ENCODE measurements at places on chromosomes 16 and 17.
A peak's percentile ranks its signal among the peaks of the same experiment; 100 is the strongest.

DNA sequence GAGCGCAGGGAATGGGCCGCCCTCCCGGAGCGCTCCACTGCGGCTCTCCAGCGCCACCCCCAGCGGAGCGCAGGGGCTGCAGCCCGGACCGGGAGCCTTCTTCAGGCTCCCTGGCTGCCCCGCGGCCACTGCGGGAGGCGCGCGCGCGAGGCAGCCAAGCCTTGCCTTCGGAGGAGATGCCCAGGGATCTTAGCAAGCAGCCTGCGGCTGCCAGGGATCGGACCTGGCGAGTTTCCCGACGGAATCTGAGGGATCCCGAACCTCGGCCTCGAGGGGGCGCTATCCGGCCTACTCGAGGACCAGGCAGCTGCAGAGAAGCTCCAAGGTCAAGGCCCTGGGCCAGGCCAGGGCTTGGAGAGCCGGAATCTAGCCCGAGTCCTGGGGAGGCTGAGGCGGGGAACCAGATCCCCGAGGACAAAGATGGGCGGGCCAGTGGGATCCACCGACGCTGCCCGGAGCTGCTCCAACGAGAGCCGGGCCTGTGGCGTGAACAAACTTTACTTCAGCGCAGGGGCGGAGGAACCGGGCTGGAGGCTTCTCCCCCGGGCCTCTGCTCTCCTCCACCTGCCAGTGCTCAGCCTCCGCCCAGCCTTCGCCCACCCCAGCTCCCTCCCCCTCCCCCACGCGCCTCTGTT, at the start of gene IRX6:
Gene IRX6 (plus strand): TSS at position 567 of the 635 bp plus-strand sequence. CDS start 889 bp downstream, outside the sequence.
- DNase-seq: peak; percentile 76

GRCh38 chr17:48484256-48484655, 46.6 kb downstream of the HOXB1 start:
- no peak for DNase-seq

- no peak for DNase-seq
Measured at GRCh38 chr17:80261159-80261894, 675 bp downstream of the RNF213 start.

DNA sequence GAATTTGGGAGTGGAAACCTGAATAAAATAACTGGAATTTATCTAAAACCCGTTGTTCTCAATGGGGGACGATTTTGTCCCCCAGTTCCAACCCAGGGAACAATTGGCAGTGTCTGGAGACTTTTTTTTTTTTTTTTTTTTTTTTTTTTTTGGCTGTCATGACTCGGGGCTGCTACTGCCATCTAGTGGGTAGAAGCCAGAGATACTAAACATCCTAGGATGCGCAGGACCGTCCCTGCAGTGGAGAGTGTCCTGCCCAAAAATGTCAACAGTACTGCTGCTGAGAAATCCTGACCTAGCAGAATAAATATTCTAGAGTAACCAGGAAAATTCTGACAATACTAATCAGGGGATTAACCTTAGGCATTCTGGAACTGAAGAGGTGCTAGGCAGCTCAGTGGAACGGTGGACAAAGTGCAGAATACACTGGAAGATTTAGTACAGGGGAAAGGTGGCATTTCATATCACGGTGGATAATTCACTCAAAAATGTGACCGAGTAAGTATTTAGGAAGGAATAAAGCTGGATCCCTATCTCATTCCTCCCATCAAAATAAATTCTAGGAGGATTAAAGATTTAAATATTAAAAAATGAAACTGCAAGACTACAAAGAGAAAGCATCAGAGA, 107.6 kb downstream of the SPECC1 start:
- DNase-seq: no peak

GRCh38 chr17:4229627-4230541, 33.9 kb downstream of the ANKFY1 start:
- no peak for DNase-seq

DNA sequence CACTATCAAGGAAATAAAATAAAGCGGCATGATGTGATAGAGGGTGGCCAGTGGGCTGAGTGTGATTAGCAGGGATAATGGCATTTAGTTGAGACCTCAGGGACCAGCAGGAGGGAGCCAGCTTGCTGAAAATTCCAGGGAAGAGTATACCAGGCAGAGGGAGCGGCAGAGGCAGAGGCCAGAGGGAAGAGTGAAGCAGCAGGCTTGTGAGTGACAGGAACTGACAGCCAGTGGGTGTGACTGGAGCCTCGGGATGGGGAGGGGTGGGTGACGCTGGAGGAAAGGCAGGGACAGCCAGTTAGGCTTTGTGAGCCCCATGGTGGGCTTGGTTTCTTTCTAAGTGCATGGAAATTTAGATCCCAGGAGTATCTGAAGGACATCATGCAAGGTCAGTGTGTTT, 209.7 kb upstream of the CACNG3 start:
- no peak for DNase-seq

DNA sequence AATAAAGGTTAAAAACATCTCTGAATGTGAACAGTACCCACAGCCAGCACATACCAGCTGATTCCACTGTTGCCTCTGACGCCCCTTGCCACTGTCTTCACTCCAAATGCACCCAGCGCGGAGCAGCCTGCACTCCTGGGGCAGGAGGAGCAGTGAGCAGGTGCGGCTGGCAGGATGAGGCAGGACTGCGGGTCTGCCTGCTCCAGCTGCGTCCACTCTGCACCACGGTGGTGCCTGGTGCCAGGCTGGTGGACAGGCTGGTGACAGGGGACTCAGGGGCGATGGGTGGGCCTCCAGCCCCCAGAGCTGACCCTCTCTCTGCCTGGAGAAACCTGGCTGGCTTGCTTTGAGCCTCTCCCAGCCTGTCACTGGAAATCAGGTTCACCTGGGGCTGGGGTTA, 9.4 kb downstream of the RAB40B start:
- no peak for DNase-seq

- DNase-seq: no peak
Measured at GRCh38 chr17:69898601-69899000, 176.4 kb upstream of the KCNJ16 start.

GRCh38 chr17:82959242-82959930, 119.6 kb upstream of the ZNF750 start:
- DNase-seq: peak; percentile 55

DNA sequence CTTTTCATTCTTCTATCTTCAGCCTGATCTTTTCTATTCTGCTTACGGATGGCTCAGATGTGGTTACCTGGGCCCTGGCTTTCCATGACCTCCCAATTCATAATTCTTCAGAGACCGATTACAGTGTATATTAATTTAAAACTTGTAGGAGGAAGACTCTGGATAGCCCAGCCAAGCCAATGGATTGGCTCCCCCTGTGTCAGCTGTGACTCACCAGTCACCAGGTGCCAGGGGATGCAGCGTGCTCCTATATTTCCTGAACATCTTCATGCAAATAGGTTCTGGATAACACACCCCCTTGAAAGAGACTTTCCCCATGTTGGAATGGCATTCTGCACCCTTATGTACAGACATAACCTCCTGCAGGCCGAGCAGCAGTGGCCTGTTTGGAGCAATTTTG, 208.3 kb upstream of the WSCD1 start:
- no peak for DNase-seq

GRCh38 chr16:1363501-1364041, 11.8 kb downstream of the GNPTG start:
- no peak for DNase-seq

DNA sequence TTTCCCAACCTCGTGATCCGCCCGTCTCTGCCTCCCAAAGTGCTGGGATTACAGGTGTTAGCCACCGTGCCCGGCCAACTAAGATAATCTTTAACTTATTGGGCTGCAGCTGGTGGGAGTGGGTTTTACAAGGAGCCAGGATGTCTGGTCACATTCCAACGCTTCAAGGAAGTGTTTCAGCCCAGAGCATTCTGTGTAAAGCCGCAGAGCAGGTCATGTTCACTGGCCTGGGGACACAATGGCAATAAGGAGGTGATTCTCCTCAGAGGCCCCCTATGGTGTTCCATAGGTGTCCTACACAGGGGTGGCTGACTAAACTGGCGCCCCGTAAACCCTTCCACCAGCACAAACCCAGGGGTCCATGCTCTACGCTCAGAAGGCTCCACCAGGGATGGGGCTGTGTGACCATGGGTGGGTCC, 1.2 kb downstream of the QPRT start:
- no peak for DNase-seq

GRCh38 chr16:56192635-56192945, 1.3 kb downstream of the GNAO1 start:
- no peak for DNase-seq

GRCh38 chr16:59605706-59606105, 871.6 kb upstream of the GOT2 start:
- no peak for DNase-seq

- DNase-seq: no peak
Measured at GRCh38 chr17:82297280-82297713, 20.1 kb downstream of the CD7 start.

DNA sequence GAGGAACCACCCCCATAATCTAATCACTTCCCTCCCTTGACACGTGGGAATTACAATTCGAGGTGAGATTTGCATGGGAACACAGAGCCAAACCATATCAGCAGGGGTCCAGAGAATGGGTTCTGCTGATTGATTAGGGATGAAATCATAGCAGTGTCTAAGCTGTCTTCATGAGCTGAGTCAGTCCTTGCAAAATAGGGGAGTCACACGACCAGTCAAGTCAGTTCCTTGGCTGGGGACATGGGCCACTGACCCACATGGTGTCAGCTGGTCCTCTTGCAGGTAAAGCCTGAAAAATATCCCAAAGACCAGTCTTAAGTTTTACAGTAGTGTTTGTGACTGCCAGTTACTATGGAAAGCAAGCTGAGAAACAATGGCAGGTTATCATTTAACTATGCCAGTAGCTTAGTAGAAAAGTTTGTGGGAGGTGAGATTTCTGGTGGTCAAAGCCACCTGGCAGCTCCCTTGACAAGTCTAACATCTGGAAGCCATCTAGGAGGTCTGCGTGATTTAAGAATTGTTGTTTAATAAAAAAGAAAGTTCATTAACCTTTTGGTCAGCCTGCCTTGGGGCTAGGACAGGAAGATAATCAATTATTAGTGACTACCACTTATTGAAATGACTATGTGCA, 15.7 kb upstream of the ATF7IP2 start:
- no peak for DNase-seq

DNA sequence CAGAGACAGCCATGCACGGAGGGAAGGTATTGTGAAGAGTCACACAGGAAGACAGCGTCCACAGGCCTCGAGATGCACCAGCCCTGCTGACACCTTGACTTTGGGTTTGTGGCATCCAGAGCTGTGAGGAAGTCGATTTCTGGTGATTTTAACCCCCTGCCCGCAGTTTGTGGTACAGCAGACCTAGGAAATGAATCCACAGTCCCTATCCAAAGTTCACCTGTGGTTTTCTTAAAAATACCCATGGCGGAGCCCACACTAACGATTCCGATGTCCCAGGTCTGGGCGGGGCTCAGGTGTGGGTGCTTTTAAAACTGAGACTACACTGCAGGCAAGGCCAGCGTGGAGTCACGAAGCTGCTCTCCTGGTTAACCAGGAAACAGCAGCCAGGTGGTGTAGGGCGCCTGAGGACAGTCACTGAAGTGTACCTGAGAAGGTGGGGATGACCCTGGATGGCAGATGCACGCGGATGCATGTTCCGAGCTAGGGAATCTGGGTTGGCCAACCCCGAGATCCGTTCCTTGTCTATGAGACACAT, 14.4 kb upstream of the MEAK7 start:
- no peak for DNase-seq

- DNase-seq: no peak
Measured at GRCh38 chr16:9658164-9658563, 524.1 kb downstream of the GRIN2A start.

GRCh38 chr17:43576563-43577229, 30.6 kb upstream of the ETV4 start:
- DNase-seq: peak; percentile 78

GRCh38 chr16:71933913-71934695, 38.8 kb downstream of the IST1 start:
- DNase-seq: no peak

Measured in type B pancreatic cell (in vitro differentiated cells).